ENCODE measurements at places on chromosomes 12 and 14. TPM values are rescaled to one million over a fixed set of nuclear protein-coding genes. Genes with fewer than 3 reads are reported as not detected.
A peak's percentile ranks its signal among the peaks of the same experiment; 100 is the strongest.

The CACNA2D4 gene
- total RNA-seq = not detected

The SAMD15 gene
- total RNA-seq = 0.47 TPM

The HELB gene
- total RNA-seq = 8.9 TPM

The P2RX2 gene
- 4.1 TPM for total RNA-seq

The RASAL1 gene
- not detected for total RNA-seq

The MORN3 gene
- 1.2 TPM for total RNA-seq

The CDH24 gene
- 164 TPM for total RNA-seq

The MYO1A gene
- 0.64 TPM for total RNA-seq

The RITA1 gene
- total RNA-seq = 6.7 TPM

The CYP27B1 gene
- 1.7 TPM for total RNA-seq

The RAD51AP1 gene
- 5.5 TPM for total RNA-seq

The ABCC9 gene
- 17.7 TPM for total RNA-seq

The TAS2R7 gene
- total RNA-seq = 0.39 TPM

The FAM186B gene
- total RNA-seq = not detected

DNA sequence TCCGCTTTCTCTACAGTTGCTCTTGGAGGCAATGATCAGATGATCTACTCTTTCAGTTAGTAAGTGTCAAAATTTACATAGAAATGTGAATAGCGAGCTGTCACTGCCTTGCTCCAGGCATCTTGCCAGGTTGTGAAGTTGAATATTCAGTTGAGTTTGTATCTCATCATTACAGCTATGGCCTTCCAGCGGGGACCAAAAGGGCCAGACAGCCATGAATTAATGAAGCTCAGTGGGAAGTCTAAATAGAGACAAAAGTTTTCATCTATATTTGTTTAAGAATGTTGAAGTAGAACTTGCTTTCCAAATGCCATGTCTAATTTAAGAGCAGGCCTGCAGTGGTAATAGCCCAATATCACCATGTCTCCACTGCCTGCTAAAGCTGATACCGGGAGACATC lies 387.8 kb downstream of the FLRT2 start:
- no peak for DNase-seq

DNA sequence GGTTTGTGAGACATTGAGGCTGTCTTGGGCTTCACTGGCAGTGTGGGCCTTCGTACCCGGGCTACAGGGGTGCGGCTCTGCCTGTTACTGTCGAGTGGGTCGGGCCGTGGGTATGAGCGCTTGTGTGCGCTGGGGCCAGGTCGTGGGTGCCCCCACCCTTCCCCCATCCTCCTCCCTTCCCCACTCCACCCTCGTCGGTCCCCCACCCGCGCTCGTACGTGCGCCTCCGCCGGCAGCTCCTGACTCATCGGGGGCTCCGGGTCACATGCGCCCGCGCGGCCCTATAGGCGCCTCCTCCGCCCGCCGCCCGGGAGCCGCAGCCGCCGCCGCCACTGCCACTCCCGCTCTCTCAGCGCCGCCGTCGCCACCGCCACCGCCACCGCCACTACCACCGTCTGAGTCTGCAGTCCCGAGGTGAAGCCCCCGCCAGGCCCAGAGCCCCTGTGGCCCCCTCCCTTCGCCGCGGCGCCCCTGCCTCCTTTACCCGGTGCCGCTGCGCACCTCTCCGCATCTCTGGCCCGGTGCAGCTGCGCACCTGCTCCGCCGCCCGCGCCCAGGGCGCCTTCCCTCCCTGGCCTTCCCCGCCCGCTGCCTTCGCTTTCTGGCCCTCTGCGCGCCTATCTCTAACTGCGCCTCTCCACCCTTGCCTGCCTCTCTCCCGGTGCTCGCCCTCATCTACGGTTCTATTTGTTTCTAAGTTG lies at the start of gene ENO2:
Gene ENO2 (plus strand): TSS at position 335 of the 701 bp plus-strand sequence. CDS start 1,253 bp downstream, outside the sequence.
- peak; percentile 78 for DNase-seq

GRCh38 chr14:58292187-58292586 lies 6.2 kb upstream of the ARID4A start:
- no peak for DNase-seq

GRCh38 chr12:39574785-39575497 lies 44.7 kb downstream of the ABCD2 start:
- DNase-seq = no peak

DNA sequence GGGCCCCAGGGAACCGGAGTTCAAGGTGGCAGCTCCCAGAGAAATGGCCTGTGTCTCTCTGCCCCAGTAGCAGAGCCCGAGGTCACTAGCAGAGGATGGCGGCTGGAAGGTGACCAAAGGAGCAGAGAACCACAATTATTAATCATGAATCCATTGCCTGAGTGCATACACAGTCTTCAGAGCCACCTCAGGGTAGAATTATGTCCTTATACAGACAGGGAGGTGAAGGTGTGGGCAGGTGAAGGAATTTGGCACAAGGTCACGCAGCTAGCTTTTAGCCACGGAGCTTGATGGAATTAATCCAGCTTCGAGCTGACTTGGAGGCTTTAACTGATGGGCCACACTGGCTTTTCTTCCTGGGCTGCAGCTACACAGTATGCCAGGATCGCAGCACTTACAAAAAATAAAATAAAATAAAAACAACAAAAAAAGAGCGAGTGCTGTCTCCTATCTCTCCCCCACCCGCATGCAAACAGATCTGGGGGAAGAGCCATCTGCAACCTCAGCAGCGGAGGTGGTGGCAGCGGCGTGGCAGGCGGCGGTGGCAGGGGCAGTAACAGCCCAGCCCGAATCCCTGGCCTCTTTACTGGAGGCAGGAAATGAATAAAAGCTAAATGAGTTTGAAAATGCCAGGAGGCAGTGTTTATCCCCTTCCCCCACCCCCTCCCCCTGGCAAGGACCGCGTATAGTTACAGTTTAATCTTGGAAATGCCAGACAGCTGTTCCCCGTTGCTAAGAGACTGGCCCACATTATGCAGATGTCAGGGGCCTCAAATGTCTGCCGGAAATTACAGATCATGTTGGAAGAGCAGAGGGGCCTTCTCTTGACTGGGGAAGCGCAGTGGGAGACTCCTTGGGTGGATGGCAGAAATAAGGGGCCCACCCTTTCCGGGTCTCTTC lies 93.5 kb downstream of the LRRC74A start:
- DNase-seq = no peak

DNA sequence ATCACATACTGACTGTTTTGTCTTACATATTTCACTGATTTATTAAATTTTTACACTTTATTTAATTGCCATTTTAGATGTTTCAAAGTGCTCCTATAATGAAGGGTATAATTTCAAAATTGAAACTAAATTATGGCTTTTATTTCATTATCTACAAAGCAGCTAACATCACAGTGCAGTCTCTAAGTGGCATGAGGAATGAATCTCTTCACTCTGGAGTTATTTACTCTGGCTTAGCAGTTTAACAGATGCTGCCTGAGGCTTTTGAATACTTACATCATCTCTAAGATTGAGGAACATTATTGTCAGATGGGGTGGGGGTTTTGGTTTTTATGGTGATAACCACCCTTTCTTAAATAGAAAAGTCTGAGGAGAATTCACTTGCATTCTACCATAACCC lies 386.4 kb downstream of the TRHDE start:
- DNase-seq = no peak

- peak; percentile 11 for DNase-seq
These were observed 178.5 kb downstream of the KIF26A start for GRCh38 chr14:104316723-104317491.

- DNase-seq = no peak
These were observed 15.8 kb upstream of the TMEM30B start for GRCh38 chr14:61296719-61297502.

DNA sequence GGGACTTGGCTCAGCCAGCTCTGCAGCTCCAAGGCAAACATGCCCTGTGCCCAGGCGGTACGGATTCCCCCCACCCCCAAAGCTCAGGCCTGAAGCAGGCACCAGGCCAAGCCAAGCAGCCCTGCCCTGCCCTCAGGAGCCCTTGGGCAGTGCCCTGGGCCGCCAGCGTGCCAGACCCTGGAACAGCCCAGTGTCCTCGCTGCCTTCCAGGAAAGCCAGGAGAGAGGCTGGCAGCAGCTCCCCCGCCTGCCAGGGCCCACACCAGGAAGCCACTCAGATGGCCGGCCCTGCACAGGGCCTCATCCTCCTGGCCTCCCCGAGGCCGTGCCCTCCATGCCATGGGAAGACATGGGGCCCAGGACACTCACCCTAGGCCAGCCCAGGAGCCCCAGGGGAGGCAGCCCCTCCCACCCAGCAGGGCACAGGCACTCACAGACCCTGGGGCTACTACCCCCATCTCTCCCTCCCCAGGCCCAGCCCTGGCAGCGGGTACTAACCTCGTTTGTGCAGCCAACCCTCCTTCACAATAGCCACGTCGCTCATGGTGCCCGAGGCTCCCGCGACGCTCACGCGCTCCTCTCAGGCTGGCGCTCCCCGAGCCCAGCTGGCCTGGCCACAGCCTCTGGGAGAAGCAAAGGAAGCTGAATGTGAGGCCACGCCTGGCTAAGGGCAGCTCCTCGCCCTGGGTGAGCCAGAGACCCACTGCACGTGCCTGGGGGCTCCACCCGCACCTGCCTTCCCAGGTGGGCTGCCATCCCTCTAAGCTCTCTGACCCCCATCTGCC lies 3.3 kb downstream of the AKT1 start:
- DNase-seq = no peak

DNA sequence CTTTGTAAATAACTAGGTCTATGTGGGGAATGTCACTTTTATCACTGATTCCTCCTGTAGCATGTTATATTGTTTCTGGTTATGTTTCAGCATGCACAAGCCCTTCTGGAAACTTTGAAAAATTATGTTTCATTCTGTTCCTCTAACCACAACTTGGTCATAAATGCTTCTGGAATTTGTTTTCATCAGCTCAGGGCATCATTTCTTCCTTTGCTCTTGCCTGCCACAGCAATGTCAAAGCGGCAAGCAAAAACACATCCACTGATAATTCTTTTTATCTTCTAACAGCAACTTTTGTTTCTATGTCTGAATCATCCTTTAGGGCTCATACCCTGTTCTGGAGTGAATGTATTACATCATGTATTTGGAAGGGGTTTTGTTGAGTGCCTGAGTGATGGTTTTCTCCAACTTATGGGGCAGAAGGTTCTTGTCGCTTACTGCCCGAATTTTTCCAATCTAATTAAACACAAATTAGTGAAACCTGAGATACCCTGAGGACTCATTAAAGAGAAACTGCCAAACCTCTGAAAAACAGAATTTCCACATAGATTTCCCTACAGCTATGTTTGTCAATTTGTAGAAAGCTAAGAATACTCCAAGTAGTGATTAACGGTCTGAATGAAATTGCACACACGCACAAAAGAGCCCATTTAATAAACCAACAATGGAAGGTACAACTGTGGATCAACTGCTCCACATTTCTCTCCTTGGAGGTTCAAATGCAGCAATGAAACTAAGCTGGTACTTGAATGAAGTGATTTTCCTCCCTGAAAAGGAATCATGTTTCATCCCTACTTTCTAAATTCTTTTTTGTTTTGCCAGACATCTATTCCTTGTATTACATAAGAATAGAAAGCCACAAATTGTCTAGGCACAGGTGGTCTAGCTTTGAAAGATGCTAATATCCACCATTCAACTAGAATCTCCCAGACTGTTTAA lies 173.5 kb upstream of the KRR1 start:
- no peak for DNase-seq

DNA sequence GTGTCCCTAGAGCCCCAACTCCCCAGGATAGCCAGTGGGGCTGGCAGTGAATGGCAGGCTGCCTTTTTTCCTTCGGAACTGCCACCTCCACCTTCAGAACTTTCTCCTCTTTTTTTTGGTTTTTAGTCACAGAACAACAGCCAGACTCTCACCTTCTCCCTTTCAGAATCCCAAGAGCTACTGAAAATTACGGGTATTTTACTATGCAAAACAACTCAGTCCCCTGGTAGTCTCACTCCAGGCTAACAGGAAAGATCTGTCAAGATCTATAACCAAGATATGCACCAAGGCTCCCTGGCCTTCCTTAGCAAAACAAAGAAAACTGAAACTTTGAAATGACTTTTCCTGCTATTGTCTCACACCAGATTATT lies 12.5 kb downstream of the PLEKHG6 start:
- no peak for DNase-seq

- DNase-seq = peak; percentile 72
These were observed 68.9 kb downstream of the KDM2B start for GRCh38 chr12:121511916-121512315.

DNA sequence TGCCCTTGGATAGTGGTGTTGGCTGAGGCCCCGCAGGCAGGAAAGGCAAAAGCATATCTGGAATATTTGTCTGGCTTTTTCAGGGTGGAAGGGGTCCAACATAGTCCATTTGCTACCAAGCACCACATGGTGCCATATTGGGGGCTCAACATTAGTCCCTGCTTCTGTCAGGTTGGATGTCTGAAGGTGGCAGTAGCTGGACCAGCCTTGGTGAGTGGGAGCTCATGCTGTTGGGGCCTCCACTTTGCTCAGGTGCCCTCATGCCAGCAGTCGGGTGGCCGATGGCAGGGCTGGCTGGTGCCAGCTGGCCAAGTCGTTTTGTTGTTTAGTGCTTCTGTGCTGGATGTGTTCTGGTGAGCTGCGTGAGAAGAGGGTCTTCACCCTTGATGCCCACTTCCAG lies 135.3 kb downstream of the PAPOLA start:
- DNase-seq = no peak

GRCh38 chr12:109811624-109811995 lies 21.6 kb downstream of the TRPV4 start:
- DNase-seq = no peak

GRCh38 chr14:23056956-23057756 lies at the start of gene CDH24:
Gene CDH24, minus strand, starts transcription at chr14:23057520. Its CDS starts 1,787 bp downstream, at chr14:23055733.
- DNase-seq = peak; percentile 86

DNA sequence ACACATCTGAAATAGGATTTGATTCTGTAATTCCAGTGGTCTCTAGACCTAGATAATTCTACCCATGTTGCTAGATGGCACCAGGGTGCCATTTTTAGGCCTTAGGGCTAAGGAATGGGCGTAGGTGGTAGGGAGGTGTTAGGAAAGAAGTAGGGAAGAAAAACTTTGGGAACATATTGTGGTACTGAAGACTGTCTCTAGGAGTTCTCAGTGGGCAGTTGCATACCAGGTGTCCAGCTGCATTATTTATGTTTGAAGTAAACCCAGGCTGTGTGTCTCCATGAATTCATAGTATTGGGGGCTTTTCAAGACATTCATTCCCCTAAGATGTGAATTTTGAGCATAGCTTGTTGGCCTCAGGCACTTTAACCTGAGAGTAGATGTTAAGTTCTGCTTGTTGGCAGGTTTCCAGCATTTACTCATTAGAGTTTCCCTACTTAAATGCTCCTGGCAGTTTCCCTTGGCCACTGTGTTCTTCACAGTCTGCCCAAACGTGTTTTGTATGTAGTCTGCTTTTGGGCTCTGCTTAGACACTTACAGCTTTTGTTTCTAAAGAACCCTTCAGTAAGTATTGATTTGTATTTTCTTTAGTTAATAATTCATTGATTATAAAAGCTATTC lies 31.5 kb upstream of the CCT2 start:
- no peak for DNase-seq

- DNase-seq = no peak
These were observed 108.5 kb upstream of the ATF1 start for GRCh38 chr12:50655374-50655921.

GRCh38 chr14:37580146-37580545 lies 14.9 kb downstream of the FOXA1 start:
- no peak for DNase-seq

DNA sequence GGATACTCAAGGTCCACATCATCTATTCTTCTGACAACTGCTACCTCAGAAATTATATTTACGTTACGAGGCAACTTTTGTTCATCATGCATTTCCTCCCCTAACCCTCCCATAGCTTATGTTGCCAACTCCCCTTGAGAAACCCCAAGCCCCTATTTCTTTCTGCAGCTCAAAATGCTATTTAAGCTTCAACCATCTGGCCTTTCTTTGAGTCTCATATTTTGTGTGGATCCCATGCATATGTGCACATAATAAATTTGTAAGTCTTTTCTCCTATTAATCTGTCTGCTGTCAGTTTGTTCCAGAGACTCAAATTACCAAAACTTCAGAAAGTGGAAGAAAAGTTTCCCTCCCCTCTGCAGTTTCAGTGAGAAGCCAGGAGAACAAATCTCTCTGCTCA lies 444.1 kb downstream of the TRHDE start:
- DNase-seq = no peak
